ENCODE measurements at places on chromosomes 4 and X.

DNA sequence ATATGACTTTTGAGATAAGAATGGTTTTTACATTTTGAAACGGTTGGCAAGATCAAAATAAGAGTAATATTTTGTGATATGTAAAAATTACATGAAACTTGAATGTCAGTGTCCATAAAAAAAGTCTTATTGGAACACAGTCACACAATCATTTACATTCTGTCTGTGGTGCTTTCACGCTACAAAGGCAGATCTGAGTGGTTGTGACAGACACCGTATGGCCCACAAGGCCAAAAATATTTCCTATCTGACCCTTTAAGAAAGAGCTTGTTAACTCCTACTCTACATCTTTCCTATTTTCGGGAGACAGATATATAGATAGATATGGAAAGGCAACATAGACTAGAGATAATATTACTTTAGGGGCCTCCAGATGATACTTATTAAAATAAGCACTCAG, 101.9 kb downstream of the EFHC2 start:
- DNase-seq: no peak

DNA sequence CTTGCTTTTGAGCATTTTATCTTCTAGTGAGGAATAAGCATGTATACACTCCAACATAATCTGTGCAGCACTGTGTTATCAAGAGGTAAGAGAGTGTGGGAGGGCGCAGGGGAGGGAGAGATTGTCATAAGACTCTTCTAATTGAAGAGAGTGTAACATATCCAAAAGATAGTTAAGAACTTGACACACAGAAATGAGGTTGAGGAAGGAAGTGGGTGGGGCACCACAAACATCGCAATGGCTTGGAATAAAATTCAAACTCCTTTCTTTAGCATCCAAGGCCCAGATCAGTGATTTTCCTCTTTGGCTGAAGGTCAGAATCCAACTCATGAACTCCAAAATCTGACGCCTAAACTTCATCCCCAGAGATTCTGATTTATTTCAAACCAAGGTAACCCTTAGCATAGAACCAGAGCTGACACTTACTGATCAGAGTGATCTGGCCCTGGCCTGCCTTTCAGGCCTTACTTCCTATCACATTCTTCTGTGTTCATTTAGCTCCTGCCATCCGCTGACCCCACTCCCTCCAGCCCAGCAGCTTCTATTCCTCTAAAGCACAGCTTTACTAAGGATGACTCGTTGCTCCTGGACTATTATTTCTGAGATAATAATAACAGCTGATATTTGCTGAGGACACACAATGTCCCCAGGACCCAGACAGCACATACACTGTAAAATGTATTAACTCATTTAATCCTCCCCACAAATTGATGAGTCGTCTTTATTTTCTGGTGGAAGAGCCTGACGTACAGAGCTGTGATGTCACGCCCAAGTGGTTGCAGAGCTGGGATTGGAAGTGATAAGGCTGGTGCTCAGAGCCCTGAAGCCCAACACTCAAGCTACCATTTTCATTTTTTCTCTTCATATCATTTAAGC, 10.6 kb upstream of the CTSO start:
- DNase-seq: no peak

DNA sequence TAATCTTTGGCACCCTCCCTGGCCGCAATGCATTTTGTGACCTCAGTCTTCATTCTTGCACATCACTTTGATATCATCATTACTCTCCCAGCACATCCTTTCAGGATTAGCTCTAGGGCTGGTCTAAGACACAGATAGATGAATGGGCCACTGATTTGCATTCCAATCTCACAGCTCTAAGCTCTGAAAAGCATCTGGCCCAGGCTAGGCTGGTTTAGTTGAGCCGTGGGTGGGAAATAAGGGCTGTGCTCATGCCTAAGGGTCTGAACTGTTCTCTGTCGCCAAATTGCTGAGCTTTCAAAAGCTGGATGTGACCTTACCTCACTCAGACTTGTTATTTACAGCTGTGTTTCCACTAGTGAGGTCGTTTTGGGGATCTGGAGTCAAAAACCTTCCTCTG, 30.0 kb upstream of the SLC9A7 start:
- DNase-seq: peak; percentile 25

DNA sequence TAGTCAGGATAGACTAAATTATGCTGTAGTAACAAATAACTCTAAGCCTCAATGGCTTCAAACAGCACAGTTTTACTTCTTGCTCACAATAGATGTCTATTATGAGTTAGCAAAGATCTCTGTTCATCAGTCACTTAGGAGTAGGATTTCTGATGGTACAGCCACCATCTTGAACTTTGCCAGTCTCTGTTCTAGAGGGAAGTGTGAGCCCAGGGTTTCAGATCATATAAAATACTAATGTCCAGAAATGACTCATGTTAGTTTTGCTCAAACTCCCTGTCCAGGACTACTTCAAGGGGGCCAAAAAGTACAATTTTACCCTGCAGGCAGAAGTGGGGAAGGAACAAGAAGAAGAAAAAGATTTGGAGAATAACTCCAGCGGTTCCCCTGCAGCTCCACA, 77.1 kb upstream of the LSM6 start:
- no peak for DNase-seq

- peak; percentile 29 for DNase-seq
These were observed 986.0 kb downstream of the CCSER1 start for GRCh38 chr4:91113130-91113706.

DNA sequence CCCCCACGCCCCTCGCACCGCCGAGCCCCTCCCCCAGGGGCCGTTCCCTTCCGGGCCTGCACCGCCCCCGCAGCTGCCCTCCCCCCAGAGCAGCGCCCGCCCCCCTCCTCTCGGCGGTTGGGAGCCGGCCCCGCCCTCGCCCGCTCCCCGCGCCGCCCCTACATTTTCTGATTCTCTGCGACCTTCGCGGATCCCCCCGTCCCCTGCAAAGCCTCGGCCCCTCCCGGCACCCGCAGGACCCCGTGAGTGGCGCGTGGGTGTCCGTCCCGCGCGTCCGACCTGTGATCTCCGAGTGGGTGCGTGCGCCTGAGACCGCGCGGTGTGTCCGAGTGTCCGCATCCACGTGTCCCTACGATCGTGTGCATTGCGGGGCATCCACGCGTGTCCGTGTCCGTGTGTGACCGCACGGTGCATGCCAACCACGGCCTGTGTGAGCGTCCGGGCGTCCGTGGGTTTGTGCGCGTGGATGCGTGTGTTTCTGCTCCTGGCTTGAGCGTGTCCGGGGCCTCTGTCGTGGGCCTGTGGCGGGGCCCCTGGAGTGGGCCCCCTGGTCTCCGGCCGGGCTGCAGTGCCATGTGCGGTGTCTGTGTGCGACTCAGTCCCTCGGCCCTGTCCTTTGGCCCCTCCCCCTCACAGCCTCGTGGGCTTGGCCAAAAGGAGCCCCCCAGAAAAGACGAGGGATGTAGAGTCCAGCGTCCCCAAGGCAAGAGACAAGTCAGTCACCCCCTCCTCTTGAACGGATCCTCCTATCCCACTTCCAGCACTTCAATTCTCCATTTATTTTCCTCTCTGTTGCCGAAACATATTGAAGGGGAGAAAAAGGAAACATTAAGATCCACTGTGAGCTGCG, 8.8 kb upstream of the NKX1-1 start:
- no peak for DNase-seq

DNA sequence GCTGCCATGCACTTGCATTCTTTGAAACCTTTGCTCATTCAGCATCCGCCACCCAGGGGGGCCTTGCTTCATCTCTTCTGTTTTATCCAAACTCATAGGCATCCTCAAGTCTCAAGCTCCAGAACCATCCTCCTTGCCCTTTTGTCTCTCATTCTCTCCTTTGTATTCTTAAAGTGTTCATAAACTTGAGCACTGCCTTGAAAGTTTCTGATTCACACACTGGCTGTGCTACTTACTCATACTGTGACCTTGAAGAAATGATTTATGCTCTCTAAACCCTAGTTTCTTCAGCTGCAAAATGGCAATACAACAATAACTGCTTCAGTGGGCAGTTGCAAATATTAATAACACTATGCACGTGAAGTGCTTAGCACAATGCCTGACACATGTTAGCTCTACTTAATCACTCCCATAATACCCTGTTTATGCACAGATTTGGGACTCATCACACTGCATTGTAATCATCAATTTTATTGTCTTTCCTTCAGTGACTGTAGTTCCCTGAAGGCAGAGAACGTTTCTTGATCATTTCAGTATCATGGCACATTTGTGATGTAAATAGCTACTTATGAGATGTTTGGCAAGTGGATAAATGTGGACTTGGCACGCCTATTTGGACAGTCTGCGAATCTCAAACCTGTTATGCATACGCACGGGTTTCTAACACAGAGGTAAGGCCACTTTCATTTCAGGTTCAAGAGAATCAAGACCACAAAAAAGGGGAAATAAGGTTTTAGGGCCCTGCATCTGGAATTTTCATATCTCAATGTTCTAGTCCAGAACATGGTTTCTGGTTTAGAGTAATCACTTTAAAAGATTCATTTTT, 291.0 kb downstream of the LDB2 start:
- DNase-seq: no peak

DNA sequence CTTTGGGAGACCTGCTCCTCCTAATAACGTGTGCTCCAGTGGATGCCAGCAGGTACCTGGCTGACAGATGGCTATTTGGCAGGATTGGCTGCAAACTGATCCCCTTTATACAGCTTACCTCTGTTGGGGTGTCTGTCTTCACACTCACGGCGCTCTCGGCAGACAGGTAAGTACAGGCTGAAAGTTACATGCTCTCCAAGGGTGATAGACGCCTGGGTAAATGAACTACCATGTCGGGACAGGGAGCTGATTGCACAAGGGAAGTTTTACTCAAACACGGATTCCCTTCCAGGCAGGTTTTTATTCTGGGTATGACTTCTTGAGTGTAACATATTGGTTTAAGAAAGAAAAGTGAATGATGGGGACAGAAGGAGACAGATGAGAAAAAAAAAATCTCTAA, 836 bp downstream of the GRPR start:
- no peak for DNase-seq

GRCh38 chrX:10557166-10557565, 63.2 kb downstream of the MID1 start:
- DNase-seq: no peak

DNA sequence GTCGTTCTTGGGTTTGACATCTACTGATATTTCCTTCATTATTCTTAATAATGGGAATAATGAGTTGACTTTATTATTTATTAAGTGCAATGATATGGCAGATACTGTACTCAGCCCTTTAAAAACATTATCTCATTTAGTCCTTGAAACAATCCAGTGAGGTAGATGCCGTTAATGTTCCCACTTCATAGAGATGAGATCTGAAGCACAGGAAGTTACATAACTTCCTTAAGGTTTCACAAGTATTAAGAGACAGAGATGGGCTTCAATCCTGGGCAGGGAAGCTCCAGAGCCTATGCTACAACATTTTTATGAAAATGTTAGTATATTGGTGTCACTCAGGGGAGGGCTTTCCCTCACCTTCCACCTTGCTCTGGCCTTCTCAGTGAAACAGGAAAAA, 9.7 kb upstream of the KLHL13 start:
- DNase-seq: no peak

- no peak for DNase-seq
These were observed 38.5 kb upstream of the COX7B2 start for GRCh38 chr4:46947541-46947940.

- DNase-seq: no peak
These were observed 28.7 kb downstream of the RAB28 start for GRCh38 chr4:13455411-13455810.

GRCh38 chrX:96170626-96171025, 514.0 kb upstream of the DIAPH2 start:
- peak; percentile 25 for DNase-seq

- no peak for DNase-seq
These were observed 402.5 kb downstream of the RAPGEF2 start for GRCh38 chr4:159505266-159505975.

DNA sequence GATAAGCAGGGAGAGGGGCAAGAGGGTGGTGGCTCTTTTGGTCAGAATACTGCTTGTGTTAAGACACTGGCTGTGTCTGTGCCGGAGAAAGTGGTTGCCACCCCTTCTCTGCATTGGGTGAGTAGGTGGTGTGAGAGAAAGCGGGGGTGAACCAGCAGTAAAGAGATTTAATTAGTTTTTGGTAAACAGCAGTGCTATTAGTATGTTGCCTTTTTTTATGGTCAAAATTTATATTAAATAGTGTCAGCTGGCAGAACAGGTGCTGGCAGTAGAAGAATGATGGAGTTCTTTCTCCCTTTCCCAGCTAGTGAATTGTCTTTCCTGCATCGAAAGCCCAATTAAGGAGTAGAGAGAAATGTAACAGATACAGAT, 181.6 kb downstream of the LARP7 start:
- DNase-seq: no peak

GRCh38 chr4:147984065-147984777, 252.3 kb downstream of the ARHGAP10 start:
- no peak for DNase-seq

DNA sequence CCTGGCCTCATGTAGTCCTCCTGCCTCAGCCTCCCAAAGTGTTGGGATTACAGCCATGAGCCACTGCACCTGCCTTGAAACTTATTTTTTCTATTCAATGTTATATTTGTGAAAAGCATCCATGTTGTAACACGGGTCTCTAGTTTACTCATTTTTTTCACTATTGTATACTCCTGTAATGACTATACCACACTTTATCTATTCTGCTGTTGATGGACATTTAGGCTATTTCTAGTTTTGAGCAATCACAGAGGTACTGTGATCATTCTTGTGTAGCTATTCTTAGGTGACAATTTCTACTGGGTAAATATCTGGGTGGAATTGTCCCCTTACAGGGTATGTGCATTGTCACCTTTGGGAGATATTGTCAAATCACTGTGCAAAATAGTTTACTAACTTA, 3.6 kb downstream of the DRP2 start:
- no peak for DNase-seq

DNA sequence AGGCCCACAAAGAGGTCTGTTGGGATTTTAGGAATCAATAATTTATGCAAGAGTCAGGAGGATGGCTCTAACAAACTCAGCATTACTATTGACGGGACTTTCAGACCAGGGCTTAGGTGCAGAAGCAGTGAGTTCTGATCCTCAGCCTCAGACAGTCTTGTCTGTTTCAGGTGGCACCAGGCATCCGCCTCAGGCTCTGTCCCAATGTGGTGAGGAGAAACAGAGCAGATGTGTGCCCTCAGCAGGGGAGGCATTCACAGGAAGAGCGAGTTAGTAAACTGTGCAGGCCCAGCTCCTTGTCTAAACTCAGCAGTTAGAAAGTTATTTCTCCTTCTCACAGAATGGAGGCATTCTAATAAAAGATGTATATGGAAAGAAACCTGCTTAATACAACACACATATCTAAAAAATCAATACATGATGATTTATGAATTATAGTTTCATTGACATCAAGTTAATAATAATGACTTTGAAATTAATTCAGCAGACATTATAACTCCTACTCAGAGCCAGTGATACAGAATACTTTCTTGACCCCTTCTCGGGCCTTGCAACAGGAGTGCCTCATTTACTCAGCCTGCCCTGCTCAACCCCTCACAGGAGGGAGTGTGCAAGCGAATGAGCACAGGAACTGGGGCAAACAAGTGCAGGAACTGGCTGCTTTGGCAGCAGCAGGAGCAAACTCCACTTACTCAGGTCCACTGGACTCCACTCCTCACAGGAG, 202.8 kb upstream of the SMIM31 start:
- no peak for DNase-seq

DNA sequence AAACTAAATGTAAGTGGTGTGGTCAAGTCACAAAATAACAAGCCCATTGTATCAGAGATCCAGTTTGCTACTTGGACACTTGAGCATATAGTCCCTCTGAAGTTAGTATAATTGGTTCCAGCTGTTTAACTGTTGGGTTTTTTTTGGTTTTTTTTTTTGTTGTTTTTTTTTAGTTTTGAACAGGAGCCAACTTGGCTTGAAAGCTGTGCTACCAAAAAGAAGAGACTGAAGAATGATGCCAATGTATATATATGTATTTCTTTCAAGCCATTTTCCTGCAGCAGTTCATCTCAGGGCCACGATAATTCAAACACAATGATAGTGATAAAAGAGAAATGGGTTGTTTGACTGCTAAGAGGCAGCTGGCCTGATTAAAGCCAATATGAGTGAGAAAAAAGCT, 138.3 kb downstream of the PCDH18 start:
- peak; percentile 98 for DNase-seq
